Esophagus squamous epithelium (tissue), 5 donors: ENCODE measurements at places on chromosomes 12 and 14.

DNA sequence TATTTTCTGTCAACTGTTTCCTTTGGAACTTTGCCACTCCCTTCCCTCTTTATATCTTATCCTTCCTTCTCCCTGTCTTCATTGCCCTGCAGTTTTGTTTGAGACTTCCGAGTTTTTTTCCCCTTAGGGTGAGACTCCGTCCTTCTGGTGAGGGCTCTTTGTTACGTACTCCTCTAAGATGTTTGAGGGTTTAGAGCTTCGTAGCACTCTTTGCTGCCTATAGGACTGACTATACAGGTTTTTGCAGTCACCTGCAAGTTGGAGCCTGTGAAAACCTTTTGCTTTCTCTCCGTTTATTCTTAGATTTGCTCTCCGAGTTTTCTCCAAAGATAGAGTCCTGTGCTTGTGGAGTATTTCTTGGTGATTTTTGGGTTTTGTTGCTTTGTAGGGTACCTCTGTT lies 41.7 kb upstream of the MYRFL start:
- no peak for DNase-seq

DNA sequence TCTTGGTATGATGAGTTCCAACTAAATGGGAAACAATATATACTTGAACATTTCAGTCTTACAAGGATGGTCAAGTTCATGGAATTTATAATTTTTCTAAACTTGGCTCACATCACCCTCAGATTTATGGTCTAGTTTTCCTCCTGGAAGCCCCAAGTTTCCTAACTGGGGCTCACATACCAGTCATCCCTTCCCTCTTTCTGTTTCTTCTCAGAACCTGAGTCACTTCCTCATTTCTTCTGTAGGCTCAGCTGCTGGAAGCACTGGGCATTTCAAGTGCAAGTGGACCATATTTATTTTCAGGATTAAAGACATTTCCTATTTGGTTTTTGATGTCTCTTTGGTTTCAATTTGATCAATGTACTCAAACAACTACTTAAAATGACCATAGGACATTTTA lies 55.4 kb downstream of the GRIP1 start:
- no peak for DNase-seq

DNA sequence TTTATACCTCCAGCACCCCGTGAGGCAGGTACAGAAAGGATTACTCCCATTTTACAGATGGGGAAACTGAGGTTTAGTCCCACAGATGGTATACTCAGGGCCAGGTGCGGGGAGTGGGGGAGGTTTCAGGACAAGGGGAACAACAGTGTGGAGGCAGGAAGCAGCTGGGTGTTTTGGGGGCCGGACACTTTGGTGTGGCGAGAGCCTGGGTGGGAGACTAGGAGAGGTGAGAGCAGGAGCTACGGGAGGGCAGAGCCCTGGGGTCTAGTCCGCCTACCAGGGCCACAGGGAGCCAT lies 61.7 kb downstream of the DIO3 start:
- no peak for DNase-seq

GRCh38 chr14:50835280-50835679 lies 4.3 kb upstream of the NIN start:
- DNase-seq = no peak

DNA sequence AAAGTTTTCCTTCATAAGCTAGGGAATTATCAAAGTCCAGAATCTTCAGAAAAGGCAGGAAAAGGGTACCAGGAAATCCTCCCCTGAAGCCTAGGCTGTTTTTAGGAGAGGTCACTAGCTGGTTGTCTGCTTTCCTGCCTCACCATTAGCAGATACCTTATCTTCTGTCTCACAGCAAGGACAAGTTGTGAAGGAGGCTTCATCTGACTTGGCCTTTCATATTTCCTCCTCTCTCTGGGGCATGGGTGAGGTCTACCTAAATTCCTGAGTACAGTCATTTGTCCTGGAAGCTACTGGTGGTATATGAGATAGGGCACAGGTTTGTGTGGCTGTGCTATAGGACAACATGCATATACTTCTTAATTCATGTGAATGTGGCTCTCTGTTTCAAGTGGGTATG lies 2.3 kb downstream of the FOXJ2 start:
- DNase-seq = no peak

GRCh38 chr12:132448463-132448820 lies 41.5 kb upstream of the FBRSL1 start:
- DNase-seq = no peak

DNA sequence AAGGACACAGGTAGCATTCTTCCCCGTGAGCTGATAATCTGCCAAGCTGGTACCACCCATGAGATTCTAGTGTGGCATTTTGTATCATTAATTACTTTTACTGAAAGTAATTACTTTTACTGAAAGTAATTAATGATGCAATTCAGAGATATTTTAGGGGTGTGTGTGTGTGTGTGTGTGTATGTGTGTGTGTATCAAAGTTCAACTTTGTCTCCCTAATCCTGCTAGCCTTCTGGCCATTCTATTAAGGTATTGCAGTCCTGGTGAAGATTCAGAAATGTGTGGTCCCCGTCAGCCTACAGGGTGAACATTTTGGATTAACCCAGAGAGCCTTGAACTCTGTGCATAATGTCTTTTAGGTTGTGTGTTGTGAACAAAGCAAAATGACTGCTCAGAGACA lies 310.8 kb downstream of the ZFP36L1 start:
- DNase-seq = no peak

DNA sequence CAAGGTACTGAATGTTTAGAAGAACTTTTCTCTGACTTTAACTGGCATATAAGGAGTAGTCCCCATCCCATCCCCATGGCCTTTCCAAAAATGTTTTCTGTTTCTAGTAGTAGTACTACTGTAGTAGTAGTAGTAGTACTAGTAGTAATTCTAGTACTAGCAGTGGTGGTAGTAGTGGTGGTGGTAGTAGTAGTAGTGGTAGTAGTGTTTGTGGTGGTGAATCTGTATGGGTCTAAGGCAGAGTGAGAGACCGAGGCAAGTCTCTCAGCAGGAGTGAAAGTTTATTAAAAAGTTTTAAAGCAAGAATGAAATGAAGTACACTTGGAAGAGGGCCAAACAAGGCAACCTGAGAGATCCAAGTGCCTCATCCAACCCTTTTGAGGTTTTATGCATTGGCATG lies 58.6 kb downstream of the FOXN4 start:
- no peak for DNase-seq

DNA sequence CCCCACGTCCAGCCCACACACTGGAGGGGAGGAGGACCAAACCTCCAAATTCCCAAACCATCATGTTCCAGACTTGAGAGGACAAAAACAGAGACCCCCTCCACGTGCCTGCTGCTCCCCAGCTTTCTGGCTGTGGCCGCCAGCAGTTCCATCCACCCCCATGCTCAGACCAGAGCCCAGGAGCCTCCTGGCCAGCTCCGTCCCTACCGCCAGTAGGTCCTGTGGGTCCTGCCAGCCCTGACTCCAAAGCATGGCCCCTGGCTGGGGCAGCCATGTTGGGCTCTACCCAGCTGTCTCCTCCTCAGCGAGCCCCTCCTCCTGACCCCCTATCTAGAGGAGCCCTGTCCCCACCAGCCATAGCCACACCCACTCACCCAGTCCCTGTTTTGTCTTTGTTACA lies 227.3 kb upstream of the RTL1 start:
- no peak for DNase-seq

- DNase-seq = no peak
Measured at GRCh38 chr12:79932357-79932756, 2.5 kb downstream of the PPP1R12A start.

- no peak for DNase-seq
Measured at GRCh38 chr12:108505129-108505528, 9.9 kb upstream of the FICD start.

DNA sequence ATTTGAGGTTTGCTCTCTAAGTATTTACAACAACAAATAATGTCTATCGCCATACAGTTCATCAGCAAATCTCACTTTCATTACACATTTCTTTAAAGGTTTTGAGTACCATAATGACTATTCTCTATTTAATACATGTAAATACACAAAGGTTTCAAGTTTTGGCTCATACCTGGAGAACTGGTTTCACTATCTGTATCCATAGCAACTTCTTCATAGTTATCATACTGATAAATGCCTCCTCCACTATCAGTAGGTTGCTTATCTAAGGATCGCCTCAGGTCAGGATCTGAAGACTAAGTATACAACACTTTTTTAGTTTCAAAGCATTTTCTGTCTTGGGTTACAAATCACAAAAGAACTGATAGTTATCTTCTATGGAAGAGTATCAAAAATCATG lies 21.4 kb downstream of the ZFC3H1 start:
- DNase-seq = no peak

DNA sequence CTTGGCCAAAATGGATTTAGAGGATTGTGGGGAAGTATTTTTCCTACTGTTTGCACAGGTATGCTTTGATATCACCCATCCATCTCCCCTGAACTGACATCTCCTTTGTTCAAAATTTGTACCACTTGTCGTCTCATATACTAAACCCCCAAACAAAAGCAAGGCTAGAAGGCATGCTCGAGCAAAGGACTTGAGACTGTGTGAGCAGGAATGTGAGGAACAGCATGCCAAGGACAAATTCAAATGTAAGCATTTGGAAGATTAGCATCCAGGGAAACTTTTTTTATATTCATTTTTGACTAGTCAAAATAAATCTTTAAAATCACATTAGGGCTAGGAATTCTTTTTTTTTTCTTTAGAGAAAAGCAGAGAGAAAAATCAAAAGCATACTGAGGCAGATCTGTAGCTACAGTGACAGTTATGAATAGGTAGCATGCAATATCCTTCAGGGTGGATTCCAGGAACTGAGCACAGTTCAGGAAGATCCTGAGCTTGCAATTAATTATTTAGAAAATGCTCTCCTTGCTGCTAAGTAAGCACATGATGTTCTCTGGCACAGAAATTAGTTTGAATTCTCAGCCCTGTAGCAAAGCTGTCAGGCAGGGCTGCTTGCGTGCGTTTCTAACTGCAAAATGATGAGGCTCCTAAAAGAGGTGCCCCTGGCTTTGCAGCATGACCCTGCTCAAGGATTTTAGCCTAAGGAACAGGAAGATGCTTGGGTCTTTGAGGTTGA lies 327.7 kb downstream of the LRIG3 start:
- no peak for DNase-seq

- no peak for DNase-seq
Measured at GRCh38 chr12:96164951-96165811, 29.0 kb upstream of the ELK3 start.

DNA sequence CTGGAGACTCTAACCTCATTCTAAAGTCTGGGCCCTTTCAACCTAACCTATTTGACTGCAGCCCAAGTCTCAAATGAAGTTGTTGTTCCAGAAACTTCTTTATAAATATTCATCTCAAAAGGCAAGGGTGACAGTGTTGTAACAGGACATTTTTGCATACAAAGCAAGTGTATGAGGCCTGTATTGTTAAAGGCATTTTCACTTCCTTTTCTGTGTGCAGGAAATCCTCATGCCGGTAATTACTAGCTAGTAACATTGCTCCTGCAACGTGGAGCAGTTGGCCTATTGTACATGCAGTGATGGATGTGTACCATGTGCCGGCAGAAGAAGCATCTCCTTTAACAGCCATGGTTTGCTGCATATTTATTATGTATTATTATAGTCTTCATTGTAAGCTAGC lies 156.5 kb upstream of the RMST start:
- DNase-seq = no peak

GRCh38 chr12:126390969-126391566 lies 1325.8 kb downstream of the AACS start:
- DNase-seq = no peak

DNA sequence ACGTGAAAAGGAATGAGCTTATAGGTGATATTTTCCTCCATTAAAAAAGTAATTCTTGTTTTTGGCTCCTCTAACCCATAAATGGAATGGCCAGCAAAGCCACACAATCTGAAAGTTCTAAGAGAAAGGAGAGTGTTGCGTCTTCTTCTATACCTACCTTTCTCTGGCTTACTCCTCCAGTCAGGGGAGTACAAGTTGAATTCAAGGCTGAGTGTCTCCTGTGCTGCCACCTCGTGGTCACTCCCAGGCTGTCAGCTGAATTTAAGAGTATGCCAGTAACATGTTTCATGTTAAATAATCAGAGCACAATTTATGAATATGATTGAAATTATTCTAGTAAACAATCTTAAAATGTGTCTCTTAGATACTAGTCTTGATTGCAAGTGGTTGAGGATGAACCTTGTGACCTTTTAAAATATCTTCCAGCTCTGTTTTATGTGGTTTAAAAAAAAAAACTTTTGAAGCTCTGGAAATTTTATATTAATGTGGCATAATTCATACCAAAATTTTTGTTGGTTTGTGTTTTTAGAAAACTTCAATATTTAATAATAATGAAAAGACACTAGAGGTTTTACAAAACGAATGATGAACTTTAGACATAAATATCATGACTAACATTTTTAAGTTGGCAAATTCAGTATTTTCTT lies 31.7 kb downstream of the PTHLH start:
- peak; percentile 3 for DNase-seq

- no peak for DNase-seq
Measured at GRCh38 chr14:105195522-105196264, 14.6 kb upstream of the NUDT14 start.

DNA sequence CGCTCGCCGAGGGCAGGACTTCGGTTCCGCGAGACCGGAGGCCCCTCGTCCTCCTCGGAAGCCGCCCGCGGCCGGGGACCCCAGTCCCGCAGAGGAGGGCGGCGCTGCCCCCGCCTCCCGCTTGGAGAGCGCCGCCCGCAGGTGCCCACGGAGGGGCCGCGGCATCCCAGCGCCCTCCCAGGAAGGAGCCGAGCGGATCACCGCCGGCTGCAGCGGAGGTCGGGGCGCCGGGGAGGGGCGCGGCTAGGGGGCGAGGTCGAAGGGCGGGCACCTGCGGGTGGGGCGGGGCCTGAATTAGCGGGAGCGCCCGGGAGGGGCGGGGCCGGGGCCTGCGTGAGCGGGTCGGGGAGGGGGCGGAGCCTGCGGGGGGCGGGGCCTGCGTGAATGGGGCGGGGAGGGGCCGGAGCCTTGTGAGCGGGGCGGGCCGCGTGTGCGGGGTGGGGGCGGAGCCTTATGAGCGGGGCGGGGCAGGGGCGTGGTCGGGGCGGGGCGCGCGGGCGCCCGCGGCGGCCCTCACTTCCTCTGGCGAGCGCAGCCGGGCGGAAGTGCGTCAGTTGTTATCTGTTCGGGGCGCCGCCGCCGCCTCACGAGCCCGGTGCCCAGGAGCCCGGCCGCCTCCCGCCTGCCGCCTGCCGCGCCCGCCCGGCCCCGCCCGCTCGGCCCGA lies at the start of gene FBRSL1:
Gene FBRSL1, plus strand, starts transcription at position 550 of the 665 bp plus-strand sequence.
- peak; percentile 94 for DNase-seq

DNA sequence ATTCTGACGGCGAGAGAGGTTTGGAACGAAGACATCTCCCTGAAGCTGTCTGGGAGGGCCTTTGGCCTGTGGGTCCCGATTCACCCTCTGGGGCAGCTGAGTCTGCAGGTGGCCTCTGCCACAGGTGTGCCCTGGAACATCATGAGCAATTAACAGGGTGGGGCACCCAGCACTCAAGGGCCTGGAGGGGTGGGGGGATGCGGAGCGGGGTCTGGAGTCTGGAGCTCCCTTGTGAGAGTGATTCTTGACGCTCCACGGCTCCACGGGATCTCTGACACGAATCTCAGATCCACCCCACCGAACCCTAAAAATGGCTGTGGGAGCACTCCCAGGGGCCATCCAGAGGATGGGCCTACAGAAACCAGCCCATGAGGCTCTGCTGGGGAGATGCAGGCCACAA lies 8.3 kb downstream of the ITPK1 start:
- no peak for DNase-seq
